Activated CD8-positive, alpha-beta T cell treated with anti-CD3 and anti-CD28 coated beads for 36 hours (primary cell): ENCODE measurements at places on chromosomes 2 and 18. TPM values are rescaled to one million over a fixed set of nuclear protein-coding genes. Genes with fewer than 3 reads are reported as not detected.
A peak's percentile ranks its signal among the peaks of the same experiment; 100 is the strongest.

- DNase-seq, result no peak
Measured at GRCh38 chr2:221467610-221468009, 104.5 kb downstream of the EPHA4 start.

DNA sequence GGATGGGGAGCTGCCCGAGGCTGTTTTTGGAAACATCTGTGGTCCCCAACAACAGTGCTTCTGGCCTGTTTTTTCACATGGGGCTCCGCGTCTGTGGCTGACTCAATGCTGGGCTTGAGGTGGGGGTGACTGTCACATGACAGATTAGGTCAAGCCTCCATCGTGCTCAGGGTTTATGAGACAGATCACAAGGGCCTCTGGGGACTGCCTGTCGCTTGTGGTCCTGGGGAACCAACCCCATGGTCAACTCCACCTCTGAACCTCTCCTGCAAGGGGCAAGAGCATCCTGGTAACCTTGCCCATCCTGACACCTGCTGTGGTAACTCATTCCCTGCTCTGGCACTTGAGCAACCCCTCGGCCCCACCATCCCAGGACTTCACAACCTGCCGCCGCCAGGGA, 47.6 kb upstream of the SH3RF3 start:
- no peak for DNase-seq

GRCh38 chr18:77133051-77133834, 660 bp upstream of the MBP start:
- no peak for DNase-seq

GRCh38 chr18:37986665-37987064, 421.1 kb upstream of the CELF4 start:
- DNase-seq, result no peak

GRCh38 chr2:68653034-68653433, 9.7 kb downstream of the PROKR1 start:
- DNase-seq, result peak; percentile 51

BOLL gene
- total RNA-seq, result not detected
